ENCODE measurements at places on chromosomes 3 and 15.

- DNase-seq: no peak
Measured at GRCh38 chr15:68204776-68205557, at the start of gene CALML4. Gene CALML4 (minus strand): TSS chr15:68205332. CDS start chr15:68205247, 85 bp downstream.

DNA sequence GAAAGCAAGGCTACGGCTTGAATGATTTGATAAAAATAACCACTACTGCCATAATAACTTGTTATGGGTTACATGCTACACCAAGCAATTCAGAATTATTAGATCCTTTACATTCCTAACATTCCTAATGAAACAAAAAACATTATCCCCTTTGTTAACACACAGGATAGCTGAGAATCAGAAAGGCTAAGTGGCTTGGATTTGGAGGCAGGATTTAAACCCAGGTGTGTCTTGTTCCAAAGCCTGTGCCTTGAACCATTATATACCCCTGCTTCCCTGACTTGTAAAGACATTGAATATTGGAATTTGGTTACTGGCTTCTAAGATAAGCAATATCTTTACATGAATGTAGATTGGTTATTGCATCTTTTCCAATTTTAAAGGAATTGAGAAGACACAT is 417.1 kb upstream of the GOLIM4 start:
- no peak for DNase-seq

GRCh38 chr3:54706738-54707137 is 221.1 kb downstream of the LRTM1 start:
- no peak for DNase-seq

DNA sequence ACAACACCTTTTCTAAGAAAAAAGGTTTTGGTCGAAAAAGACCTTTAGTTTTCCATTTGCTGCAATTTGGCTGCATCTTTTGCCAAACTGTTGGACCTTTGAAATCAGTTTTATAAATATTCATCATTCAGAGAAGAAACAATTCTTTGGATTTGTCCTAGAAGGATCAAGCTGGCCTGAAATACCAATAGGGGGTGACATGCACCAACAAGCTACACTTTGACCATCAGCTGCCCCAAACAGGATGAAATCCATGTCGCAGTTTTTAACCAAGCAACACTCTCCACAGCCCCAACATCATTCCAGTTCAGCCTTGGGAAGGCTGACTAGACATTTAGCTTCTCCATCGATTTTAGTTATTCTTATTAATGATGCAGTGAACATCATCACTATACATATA is 9.8 kb downstream of the RPL15 start:
- DNase-seq: peak; percentile 32

GRCh38 chr15:51621155-51621765 is 1.3 kb downstream of the DMXL2 start:
- no peak for DNase-seq

GRCh38 chr3:146646261-146646660 is 41.1 kb upstream of the PLSCR5 start:
- DNase-seq: no peak

GRCh38 chr3:23368731-23369130 is 165.6 kb downstream of the UBE2E2 start:
- DNase-seq: no peak

DNA sequence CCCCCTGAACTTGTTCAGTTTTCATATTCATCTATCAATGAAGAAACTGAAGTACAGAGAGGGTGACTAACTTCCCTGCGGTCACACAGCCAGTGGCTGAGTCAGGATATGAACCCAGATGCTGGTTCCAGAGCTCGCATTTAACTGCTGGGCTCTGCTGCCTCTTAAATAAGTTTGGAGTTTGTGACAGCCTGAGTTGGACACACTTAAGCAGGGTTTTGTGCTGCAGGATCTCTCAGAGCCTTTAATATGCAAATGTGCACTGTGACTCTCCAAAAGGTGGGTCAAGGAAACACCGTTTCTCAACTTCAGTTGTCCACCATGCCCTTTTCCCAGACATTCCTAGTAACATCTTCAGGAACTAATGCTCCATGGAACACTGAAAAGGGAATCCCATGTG is 45.8 kb downstream of the EBLN2 start:
- DNase-seq: no peak

GRCh38 chr15:78260489-78260888 is 3.9 kb upstream of the DNAJA4 start:
- DNase-seq: no peak

DNA sequence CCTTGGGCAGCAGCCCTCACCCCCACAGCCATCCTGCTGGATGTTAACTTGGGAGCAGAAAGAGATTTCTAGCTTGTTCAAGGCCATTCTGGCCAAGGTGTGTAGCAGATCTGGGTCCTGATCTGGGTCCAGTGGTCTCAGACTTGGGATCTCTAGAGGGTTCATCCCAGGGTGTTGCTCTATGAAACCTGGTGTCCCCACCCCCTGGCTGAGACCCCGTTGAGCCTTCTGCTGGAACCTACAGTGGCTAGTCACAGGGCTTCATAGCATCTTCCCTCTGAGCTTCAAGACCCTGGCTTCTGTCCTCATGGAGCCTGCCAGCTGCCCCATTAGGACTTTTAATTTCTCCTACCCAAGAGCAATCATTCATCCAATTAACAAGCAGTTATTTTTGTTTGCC is 64.3 kb downstream of the EPHB1 start:
- DNase-seq: no peak

- peak; percentile 91 for DNase-seq
Measured at GRCh38 chr15:49235446-49236124, 65.5 kb downstream of the GALK2 start.

DNA sequence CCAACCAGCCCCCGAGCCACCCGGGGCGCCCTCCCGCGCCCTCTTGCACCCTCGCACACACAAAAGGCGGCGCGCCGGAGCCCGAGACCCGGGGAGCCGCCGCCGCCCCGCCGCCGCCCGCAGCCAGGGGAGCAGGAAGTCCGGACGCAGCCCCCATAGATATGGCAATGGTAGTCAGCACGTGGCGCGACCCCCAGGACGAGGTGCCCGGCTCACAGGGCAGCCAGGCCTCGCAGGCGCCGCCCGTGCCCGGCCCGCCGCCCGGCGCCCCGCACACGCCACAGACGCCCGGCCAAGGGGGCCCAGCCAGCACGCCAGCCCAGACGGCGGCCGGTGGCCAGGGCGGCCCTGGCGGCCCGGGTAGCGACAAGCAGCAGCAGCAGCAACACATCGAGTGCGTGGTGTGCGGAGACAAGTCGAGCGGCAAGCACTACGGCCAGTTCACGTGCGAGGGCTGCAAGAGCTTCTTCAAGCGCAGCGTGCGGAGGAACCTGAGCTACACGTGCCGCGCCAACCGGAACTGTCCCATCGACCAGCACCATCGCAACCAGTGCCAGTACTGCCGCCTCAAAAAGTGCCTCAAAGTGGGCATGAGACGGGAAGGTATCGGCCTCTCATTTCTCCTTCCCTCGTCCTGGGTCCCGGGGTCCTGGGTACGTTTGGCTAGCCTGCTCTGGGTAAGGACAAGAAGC is 1.6 kb downstream of the NR2F2 start:
- peak; percentile 26 for DNase-seq

DNA sequence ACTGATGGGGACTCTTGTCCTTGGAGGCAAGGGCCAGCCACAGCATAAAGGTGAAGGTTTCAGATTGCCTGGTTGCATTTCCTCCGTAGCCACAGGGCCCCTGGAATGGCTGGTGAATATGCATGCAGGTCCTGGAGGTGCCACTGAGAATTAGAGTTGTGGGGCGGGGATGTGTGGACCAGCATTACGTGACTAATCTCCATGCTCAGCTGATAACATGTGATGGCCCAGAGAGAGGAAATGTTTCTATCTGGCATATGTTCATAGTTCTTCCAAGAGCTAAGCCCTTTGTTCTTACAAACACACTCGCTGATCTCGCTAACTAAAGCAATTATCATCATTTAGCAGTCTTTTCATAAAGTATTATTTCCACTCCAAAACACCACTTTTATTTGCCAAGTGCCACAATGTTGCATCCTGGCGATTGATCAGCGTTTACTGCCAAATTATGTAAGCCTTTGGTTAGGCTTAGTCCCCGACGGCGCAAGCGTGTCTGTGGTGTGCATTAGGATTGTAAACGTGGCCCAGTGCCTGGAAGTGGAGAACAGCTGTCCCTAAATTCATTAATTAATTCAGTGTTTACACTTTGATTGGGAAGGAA is 55.9 kb downstream of the CGNL1 start:
- no peak for DNase-seq

GRCh38 chr3:134328147-134328591 is 46.1 kb downstream of the AMOTL2 start:
- DNase-seq: peak; percentile 93

GRCh38 chr15:55589287-55589686 is 1.1 kb upstream of the PYGO1 start:
- no peak for DNase-seq
